ENCODE measurements at places on chromosomes 11 and 22. TPM values are rescaled to one million over a fixed set of nuclear protein-coding genes. Genes with fewer than 3 reads are reported as not detected.

- ATAC-seq = no peak
Observed at GRCh38 chr11:110029714-110030113, 63.5 kb upstream of the ZC3H12C start.

The FAM180B gene
- 0.52 TPM for total RNA-seq

The KBTBD3 gene
- 12.3 TPM for total RNA-seq

The HTR3A gene
- total RNA-seq = 0.14 TPM

Data from motor neuron (in vitro differentiated cells).